Fibroblast of skin of back (primary cell): ENCODE measurements at places on chromosomes 16 and 17.

GRCh38 chr17:66776999-66777688, 57.8 kb upstream of the CACNG5 start:
- no peak for DNase-seq

- DNase-seq: no peak
Observed at GRCh38 chr16:24446189-24446588, 93.2 kb upstream of the RBBP6 start.

DNA sequence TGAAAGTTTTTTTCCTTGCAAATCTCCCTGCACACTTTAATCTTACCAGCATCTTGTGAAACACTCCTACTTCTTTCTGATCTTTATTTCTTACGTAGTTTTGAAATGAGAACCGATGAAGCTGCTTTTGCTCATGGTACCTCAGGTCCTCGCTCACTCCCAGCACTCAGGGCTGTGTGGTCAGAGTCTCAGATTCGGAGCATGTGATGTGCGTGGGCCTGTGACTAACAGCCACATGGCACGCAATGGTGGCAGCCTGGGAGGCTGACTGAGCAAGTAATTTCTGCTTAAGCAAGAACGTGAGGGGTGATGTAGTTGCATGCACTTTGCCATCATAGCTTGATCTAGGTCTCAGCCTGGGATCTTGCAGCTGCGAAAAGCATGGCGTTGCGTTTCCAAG, 624.3 kb downstream of the MAF start:
- DNase-seq: no peak

- DNase-seq: no peak
Observed at GRCh38 chr17:30476726-30477082, 504 bp upstream of the GOSR1 start.

GRCh38 chr17:11908711-11909146, 88.5 kb downstream of the ZNF18 start:
- no peak for DNase-seq

DNA sequence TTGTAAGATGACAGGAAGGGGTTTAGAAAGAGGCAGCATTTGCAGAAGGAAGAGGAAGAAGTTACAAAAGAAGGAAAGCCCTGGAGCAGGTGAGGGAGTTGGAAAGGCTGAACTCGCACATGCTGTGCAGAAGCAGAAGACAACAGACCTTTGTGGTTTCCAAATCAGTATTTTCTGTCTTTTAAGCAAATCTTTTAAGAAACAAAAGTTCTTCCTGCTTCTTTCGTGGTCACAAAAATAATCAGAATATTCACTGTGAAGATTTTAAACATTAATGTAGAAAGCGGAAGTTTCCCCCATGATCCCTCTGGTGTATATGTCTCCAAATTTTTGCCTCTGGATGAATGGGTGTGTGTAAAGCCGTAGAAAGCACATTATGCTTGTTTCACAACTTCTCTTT, 25.8 kb downstream of the ZNRF1 start:
- no peak for DNase-seq

GRCh38 chr16:9047689-9048301, 43.6 kb upstream of the HAPSTR1 start:
- peak; percentile 99 for DNase-seq
